ENCODE measurements at places on chromosomes 11 and 22. TPM values are rescaled to one million over a fixed set of nuclear protein-coding genes. Genes with fewer than 3 reads are reported as not detected.

MCAM gene
- total RNA-seq = 987 TPM

DNA sequence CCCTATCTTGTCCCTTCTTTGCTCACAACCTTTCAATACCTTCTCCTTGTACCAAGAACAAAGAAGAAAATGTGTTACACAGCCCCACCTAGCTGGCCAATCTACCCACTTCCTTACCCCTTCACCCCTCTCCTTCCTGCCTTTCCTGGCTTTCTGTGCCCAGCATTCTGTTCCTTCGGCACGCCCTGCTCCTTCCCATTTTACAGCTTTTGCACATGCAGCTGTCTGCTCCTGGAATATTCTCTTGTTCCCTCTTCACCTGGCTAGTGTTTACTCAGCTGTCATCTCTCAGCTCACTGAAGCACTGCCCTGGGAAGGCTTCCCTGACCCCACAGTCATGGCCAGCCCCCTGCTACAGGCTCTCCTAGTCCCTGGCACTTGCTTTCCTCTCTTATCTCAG lies 30.7 kb downstream of the SERPINH1 start:
- DNase-seq = no peak

DNA sequence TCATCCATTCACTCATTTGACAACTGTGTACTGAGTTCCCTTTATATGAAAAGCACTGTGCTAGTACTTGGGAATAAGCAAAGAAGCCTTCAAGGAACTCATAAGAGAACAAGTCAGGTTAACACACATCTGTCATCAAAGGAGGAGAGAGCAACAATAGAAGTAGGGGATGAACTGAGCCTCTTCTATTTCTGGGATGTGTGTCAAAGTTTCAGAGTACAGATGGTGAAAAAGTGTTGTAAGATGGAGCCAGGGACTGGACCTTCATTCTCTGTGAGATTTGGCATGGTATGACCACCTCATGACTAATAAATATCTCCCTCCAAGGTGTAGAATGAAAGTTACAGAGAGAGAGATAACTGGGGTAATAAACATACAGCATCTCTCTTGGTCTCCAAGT lies 349.8 kb upstream of the PLET1 start:
- no peak for DNase-seq

DNA sequence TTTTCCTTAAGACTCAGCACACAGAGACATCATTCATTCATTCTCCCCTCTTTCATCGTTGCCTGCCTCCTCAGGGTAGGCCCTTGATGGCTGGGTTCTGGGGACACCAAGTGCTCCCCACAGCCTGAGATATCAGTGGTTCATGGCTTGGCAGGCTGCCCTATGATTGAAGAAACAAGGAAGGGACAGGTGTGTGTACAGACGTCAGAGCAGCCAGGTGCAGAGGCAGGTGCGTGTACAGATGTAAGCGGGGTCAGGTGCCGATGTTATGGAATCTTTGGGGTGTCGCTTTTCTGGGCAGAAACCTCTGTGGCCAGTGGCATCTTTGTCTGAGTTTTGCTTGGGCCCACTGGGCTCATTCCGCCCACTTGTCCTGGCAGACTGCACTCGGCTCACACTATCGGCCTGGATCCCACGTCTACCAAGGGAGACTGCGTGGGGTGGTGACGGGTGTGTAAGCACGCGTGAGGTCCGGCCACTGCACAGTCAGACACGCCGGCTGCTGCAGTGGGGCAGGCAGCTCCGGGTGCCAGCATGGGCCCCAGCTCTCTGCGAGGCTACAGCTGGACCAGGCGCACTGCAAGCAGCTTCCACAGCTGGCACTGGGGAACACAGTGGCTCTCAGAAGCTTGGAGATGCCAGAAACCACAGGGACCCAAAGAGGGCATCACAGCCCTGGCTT lies 20.9 kb upstream of the KIAA0930 start:
- no peak for DNase-seq

All from esophagus muscularis mucosa (tissue), 4 donors.